ENCODE measurements at places on chromosomes 5 and 9.

DNA sequence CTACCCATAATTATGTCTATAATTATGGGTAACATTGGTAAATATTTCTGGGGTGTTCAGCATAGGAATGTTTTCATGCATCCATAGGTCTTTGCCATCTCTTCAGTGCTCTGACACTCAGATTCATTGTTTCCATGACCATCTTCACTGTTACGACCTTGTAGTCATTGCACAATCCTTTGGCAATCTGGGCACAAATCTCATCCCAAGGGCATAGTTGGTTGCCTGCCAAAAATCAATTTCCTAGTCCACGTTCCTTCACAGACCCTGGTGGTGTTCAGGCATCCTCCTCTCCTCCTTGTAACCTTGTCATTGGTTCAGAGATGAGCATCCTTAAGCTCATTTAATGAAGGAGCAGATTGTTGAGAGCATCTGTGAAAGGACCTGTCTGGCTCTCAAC lies 1400.7 kb downstream of the CDH12 start:
- no peak for DNase-seq

DNA sequence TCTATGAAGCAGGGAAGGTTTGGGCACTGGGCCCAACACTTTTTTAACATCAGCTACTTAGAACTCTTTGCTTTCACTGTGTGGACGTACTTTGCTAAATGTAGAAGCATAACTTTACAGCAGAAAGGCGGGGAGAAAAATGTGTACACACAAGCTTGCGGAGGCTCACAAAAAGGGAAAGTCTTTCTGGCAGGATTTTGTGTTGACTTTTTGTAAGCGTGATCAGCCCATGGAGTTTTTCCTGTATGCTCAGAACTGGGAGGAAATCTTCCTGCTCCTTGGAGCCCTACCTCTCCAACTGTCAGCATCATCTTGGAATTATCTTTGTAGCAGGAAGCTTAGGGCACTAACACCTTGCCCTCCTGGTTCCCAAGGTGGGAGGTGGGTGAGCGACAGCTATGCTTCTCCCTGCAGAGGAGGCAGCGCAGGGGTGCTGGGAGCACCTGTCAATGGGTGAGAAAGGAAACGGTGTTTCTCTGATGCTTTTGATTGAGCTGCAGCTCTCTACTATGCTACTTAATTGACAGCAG lies 321.9 kb downstream of the GADD45G start:
- DNase-seq, result no peak

GRCh38 chr5:132496631-132497487 lies 6.3 kb upstream of the IRF1 start:
- peak; percentile 92 for DNase-seq

DNA sequence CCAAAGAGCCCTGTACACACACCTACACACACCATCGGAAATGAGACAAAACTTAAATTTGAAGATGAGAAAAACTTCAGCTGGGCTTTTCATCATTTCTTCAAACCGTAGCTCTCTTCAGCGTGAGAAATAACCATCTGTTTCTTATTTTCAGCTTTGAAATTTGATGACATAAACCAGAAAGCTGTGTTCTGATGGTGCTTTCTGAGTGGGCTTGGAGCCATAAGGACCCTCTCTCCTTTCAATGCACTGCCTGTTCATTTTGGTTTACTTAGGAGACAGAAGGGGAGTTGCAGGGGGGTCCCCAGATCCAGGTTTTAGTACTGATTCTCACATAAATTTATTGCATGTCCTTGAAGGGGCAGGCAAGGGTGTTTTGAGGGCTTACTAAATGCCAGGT lies 9.5 kb downstream of the FBXO10 start:
- no peak for DNase-seq

DNA sequence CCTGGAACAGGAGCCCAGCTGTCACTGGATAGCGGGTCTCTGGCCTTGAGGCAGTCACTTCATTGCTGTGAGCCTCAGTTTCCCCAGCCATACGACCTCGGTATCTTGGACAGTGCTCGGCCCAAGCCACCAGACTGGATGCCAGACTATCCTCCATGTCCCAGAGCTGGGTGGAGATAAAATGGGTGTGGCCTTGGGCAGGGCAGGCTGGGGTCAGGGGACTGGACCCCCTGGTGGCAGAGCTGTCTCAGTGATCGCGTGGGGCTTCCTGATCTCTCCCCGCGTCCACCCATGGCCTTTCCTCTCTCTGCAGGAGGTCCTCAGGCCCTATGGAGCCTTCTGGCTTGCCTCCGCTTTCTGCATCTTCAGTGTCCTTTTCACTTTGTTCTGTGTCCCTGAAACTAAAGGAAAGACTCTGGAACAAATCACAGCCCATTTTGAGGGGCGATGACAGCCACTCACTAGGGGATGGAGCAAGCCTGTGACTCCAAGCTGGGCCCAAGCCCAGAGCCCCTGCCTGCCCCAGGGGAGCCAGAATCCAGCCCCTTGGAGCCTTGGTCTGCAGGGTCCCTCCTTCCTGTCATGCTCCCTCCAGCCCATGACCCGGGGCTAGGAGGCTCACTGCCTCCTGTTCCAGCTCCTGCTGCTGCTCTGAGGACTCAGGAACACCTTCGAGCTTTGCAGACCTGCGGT lies 10.0 kb downstream of the SLC2A8 start:
- DNase-seq, result no peak

DNA sequence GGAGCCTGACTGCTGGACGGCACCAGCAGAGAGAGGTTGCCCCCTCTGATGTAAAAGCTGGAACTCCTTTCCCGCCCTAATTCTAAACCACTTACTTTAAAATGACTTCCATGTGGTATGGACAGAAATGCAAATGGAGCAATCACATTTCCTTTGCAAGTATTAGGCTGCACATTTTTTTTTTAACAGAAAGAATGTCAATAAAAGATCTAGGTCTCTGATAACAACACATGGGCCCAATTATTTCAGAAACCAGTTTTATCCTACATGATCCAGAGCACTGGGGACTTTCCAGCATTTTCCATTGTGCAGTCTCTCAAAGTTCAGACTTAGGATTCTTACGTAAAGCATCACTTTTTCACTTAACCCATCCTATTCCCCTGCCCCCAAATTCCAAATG lies 203.7 kb downstream of the NXNL2 start:
- DNase-seq, result no peak

DNA sequence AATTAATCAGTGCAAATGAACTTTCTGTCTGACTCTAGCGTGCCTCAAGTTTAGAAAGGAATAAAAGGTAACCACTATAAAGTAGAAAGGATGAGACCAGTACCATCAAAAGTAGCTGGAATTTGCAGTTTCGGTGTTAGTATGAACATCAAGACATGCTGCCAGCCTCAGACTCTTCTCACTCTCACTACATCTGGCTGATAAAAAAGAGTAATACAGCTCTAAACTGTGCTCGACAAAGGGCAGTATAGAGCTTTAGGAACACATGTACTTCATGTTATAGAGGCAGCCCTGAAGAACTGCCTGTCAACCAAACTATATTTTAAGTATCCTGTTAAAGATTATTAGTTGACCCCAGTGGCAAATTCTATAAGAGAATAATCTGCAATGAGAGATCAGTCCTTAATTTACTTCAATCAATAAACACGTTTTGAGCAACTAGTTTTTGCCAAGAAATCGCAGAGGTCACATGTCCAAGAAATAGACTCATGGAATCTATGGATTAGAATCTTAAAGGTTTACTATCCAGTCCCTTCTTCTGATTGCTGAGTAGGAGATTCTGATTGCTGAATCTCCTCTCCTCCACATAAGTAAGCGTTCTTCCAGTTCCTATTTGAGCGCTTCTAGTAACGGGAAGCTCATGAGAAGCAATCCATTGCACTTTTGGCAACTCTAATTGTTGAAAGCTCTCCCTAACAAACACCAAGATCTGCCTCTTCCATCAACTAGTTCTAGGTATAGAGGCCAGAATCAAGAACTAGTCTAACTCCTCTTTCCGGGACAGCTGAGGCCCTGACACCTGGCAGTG lies 941 bp downstream of the XPA start:
- no peak for DNase-seq

GRCh38 chr5:143215690-143216089 lies 187.8 kb downstream of the NR3C1 start:
- no peak for DNase-seq

DNA sequence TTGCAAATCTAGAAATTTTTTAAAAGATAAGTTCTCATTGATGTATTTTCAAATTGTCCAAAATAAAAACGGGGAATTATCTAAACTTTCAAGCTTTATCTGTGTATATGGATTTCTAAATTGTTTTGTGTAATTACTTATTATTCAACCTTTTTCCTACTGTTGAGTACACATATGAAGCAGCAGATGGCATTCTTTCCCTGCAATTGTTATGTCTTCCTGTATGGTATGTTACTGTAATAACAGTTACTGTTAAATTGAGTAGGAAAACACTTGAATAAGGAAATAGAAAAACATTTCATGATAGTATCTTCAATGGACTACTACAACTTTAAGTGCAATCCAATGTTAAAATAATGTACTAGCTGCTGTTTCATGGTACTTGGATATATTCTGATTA lies 124.8 kb downstream of the RANBP17 start:
- no peak for DNase-seq
